HL-60 (cell line): ENCODE measurements at places on chromosomes 16 and 17.

GRCh38 chr17:59498530-59499307 lies 66.7 kb upstream of the DHX40 start:
- no peak for DNase-seq

DNA sequence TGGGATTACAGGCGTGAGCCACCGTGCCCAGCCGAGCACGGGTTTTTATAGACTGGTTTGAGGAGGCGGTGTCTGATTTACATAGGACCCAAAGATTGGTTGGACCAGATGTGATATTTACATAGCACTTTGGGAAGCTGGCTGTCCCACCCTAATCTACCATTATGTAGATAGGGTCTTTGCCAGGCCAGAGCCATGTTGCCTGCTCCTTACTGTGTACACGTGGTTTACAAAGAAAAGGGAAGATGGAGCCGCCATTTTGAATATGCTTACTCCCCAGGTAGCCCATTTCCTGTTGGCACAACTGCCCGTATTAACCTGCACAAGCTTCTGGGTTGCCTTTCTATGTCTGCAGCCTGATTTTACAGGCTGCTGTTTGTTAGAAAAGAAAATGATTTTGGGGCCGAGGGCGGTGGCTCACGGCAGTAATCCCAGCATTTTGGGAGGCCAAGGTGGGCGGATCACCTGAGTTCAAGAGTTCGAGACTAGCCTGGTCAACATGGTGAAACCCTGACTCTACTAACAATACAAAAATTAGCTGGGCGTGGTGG lies 89.9 kb upstream of the EEF2KMT start:
- DNase-seq: no peak

- no peak for DNase-seq
Observed at GRCh38 chr16:68985268-68985667, 120.2 kb upstream of the HAS3 start.

DNA sequence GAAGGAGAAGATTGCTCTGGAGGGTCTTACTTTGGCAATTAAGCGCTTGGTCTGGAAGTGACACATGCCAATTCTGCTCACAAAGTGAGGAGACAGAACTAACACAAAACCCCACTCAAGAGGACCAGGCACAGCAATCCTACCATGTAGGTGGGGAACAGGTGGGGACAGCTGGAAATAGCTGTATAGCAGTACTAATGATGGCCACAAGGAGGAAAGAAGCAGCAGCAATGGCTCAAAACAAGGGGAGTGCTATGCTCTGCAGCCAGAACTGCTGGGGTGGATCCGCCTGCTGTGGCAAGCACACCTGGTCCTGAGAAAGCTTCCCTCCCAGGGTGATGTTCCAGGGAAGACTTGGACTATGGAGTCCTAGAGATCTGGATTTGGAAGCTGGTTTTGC lies 17.0 kb upstream of the TMEM132E start:
- DNase-seq: no peak

DNA sequence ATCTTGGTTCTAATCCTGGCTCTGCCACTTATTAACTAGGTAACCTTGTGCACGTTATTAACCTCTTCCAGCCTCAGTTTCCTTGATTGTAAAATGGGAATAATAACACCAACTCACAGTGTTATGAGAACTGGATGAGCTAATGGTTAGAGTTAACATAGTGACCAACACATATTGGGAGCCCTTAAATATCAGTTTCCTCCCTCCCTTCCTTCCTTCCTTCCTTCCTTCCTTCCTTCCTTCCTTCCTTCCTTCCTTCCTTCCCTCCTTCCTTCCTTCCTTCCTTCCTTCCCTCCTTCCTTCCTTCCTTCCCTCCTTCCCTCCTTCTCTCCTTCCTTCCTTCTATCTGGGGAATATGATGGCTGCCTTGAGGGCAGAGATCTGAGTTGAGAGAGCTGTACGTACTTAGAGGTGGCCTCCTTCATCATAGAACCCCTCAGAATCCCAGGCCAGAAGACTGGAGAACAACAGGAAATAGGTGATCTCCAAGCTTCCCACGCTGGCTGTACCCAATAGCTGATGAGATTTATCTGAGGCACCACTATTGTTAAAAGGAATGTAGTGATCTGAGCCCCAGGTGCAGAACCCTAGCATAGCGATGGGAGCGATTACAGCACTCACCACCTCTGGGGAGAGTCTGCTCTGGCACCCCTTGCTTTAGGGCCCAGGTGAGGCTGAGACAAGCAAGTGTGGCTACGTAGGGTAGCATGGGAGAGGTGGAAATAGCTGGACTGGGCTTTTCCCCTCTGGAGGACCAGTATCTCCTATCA lies 26.2 kb downstream of the CCR7 start:
- no peak for DNase-seq

- DNase-seq: no peak
Observed at GRCh38 chr16:67534431-67534830, 5.8 kb downstream of the RIPOR1 start.
